Stimulated activated CD8-positive, alpha-beta memory T cell treated with anti-CD3 and anti-CD28 coated beads, Interleukin-4, amount 100 ng/mL, for 4 hours (primary cell): ENCODE measurements at places on chromosomes 6 and 20.
A peak's percentile ranks its signal among the peaks of the same experiment; 100 is the strongest.

GRCh38 chr20:38805502-38805957 is at the start of gene PPP1R16B:
PPP1R16B (plus strand) TSS chr20:38805697; CDS start chr20:38835926, 30,229 bp downstream.
- peak; percentile 56 for DNase-seq

- DNase-seq: no peak
These were observed 219.8 kb upstream of the EPHA7 start for GRCh38 chr6:93639126-93639525.

DNA sequence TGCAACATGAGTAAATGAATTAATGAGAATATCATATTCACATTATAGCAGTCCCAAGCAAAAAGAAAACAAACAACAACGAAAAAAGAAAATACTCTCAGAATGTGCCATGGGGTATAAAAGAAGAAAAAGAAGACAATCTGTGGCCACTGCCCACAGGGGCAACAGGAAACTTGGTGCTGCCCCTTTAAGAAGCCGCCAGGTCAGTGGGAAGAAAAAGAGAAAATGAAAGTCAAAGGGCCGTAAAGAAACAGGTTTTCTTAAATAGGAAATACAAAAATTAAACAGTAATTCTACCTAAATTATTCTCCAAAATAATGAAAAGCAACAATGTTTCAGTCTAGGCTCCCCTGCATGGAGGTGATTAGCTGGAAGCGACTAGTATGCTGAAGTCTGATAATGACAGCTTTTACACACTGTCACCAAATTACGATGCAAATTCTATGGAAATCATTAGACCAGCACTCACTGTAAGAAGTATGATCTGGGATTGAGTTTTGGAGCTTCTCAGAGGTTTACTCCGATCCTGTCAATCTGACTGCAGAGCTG is 23.6 kb downstream of the GMDS start:
- no peak for DNase-seq

GRCh38 chr6:144624246-144624645 is 339.1 kb downstream of the UTRN start:
- no peak for DNase-seq

GRCh38 chr6:82893889-82894652 is 171.6 kb downstream of the UBE3D start:
- DNase-seq: no peak

- no peak for DNase-seq
These were observed 60.8 kb upstream of the SSTR4 start for GRCh38 chr20:22974354-22974753.

DNA sequence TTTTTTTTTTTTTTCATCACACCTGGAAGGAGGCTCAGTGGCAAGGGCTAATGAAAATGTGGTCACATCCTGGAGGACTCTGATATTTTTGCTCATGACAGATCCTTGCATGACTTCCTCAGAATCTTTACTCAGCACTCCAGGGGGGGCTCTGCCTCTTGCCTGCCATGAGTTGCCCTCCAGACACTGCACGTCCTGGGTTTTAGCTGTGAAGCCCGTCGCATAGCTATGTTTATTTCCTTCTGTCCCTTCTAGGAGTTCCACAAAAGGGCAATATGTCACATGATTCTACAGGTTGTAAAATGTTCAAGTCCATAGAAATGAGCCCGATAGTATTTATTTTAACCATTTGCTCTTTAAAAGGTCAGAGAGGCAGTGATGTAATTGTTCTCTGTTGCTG is 18.2 kb downstream of the MAS1 start:
- no peak for DNase-seq

DNA sequence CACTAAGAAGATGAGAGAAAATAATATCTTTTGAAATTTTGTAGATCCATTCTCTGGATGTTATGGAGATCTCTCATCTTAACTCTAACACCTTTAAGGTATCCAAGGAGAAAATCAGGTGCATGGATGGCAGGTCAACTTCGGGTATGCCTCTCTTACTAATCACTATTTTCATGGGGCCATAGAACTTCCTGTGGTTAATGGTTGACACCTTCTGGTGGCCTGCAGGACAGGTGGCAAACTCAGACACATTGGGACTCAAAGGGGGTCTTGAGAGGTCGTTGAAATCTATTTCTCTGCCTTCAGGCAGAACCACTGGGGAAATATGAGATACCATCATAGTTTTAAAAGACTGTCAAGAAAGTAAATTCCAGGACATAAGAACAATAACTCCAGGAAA is 76.5 kb downstream of the ADAT2 start:
- DNase-seq: no peak

DNA sequence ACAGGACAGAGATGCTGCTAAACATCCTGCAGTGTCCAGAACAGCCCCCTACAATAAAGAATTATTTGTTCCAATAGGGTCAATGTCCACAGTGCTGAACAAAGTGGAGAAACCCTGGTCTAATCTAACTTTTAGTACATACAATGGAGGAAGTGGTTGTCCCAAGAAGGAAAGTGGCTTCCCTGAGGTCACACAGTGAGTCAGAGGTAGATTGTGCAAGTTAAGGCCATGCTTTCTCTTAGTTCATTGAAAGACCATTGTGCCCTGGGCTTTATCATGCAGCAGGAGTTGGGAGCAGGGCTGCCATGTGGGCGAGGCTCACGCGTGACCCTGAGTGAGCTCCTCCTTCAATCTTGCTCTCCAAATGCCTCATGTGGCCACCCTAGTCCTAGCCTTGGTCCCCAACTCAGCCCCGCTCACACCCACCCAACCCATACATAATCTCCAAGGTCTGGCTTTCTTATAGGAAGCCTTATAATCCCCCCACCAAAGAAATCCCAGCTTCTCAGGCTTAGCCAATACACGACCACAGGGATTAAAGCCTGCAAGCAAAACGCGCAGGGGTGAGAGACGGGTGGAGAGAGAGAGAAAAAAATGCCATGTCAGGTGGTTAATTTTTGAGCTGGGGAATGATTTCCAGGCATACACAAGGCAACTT is 19.9 kb downstream of the SLC13A3 start:
- no peak for DNase-seq

GRCh38 chr20:31602431-31602778 is 2.7 kb upstream of the ID1 start:
- no peak for DNase-seq

DNA sequence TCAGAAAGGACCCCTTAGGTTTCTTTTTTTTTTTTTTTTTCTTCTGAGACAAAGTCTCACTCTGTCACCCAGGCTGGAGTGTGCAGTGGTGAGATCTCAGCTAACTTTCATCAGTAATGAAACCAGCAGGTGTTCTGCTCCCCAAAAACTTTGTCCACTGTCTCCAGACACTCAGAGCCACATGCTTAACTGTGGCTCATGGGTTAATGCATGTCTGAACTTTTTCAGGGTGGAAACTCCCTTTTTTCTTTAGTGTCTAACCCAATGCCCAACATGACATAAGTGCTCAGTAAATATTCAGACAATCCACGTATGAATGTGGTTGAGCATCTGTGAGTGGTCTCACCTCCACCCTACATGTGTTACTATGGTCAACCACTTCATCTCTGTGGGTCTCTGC is 45.4 kb downstream of the MYB start:
- DNase-seq: no peak

DNA sequence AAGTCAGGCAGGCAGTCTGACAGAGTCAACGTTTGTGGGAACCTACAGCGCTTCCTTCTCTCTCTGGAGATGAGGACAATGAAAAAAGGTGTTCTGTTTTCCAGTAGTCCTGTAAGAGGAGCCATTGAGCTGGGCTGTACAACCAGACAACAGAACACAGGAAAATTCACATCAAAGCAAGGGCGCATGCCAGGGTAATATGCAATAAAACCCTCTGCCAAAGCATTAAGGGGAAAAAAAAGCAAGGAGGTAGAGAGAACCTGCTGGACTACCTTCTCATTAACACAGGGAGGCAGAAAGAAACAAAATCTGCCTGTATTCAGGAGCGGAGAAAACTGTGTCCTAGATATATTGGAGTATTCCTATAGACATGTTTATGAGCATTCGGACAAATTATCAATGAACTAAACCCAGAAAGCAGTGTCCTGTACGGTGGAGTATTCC is 1.3 kb downstream of the RNF24 start:
- no peak for DNase-seq

DNA sequence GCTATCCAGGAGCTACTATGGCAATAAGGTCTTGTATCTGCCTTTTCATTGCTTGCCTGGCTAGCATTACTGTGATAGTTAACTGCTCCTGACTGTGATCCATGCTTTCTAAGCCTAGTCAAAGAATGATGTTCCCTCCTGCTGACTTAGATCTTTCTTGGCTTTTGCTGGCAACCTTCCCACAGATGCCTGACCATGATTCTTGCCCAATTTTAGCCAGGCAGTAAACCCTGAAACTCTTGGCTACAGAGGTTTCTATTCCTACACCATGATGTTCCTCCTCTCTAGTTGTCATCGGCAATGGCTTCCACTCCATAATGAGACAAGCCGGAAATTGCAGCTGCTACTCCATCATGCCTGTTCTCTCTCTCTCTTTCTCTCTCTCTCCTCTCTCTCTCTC is 238.1 kb downstream of the HAO1 start:
- DNase-seq: no peak

- no peak for DNase-seq
These were observed 95.3 kb downstream of the CDKAL1 start for GRCh38 chr6:20629509-20629908.

DNA sequence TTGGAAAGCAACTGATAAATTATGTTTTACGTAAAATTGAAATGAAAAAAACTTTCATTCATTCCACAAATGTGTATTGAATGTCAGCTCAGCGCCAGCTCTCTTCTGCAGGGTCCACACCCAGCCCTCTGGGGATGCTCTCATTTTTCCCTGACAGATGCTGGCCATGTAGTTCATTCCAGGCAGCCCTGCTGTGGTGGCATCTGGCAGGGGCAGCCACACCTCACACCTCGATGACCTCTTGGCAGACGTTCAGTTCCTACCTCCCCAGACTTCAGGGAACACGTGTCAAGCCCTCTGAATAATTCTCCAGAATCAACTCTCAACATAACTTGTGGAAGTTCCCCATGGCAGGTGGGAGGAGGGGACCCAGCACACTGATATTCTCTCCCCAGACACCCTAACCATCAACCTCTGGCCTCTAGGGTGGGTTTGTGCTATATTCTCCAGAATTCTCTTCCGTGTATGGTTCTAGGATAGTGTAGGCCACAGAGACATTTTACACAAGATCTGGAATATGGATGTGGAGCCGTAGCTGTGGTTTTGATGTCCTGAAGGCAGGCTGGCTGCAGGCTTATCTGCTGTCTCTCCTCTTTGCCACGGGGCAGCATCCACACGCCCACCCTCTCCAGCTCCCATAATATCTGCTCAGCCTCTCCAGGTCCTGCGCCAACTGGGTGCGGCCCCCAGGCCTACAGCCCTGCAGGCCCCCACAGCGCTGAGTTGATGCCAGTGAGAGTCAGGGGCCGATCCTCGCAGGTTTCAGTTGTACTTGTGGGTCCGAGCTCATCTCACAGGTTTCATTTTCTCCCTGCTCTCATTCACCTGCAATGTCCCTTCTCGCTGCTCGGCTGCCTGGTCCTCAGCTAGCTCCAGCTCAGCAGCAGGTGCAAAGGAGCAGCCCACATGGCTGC is 175.8 kb upstream of the ARID1B start:
- no peak for DNase-seq

DNA sequence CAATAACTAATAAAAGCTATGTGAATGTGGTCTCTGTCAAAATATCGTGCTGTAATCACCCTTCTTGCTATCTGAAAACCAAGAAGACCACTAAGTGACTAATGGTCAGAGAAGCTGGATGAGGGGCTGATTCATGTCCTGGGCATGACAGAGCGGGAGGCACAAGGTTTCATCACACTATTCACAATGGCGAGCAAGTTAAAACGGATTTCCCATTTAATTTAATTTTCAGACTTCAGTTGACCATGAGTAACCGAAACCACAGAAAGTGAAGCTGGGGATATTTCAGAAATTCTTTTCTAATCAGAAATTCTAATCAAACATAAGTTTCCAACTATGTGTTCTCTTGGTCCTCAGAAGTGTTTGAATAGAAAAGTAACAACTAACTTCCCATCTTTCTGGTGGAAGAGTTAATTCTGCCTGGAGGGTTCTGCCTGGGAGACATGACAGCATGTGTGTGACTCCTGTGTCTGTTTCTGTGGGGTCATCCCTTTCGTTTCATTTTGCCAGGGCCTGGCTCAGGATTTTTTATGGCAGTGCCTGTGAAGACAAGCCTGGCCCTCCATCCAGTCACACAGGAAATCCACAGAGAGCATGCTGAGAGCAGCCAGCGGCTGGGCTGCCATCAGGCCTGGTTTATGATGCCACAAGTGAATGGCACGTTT is 98.9 kb downstream of the FAM120B start:
- DNase-seq: no peak

DNA sequence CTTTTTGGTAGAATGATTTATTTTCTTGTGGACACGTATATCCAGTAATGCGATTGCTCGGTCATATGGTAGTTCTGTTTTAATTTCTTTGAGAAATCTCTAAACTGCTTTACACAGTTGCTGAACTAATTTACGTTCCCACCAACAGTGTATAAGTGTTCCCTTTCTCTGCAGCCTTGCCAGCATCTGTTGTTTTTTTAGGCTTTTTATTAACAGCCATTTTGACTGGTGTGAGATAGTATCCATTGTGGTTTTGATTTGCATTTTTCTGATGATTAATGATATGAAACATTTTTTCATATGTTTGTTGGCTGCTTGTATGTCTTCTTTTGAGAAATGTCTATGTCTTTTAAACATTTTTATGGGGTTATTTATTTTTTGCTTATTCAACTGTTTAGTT is 196.7 kb downstream of the MOXD1 start:
- DNase-seq: no peak

GRCh38 chr6:129494099-129494498 is 215.9 kb downstream of the ARHGAP18 start:
- no peak for DNase-seq

DNA sequence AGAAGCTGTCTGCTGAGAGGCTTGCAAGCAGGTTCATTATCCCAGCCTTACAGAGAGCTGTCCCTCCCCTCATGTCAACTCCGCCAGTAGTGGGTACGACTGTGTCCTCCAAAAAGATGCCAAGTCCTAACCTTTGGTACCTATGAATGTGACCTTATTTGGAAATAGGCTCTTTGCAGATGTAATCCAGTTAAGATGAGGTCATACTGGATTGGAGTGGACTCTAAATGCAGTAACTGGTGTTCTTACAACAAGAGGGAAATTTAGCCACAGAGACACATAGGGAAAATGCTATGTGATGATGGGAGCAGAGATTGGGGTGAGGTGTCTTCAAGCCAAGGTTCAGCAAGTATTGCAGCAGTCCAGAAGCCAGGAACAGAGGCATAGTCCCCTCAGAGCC is 90.8 kb upstream of the FOXP4 start:
- no peak for DNase-seq

- no peak for DNase-seq
These were observed 11.2 kb upstream of the SRXN1 start for GRCh38 chr20:664151-664550.

- no peak for DNase-seq
These were observed 53.3 kb downstream of the TRAM2 start for GRCh38 chr6:52523378-52524142.

GRCh38 chr6:18350271-18350670 is 36.9 kb upstream of the RNF144B start:
- no peak for DNase-seq
